ENCODE measurements at places on chromosomes 3 and 15. TPM values are rescaled to one million over a fixed set of nuclear protein-coding genes. Genes with fewer than 3 reads are reported as not detected.

The IL16 gene
- 9.9 TPM for total RNA-seq

The SLC9C1 gene
- not detected for total RNA-seq

The SNTN gene
- total RNA-seq = not detected

The FBXW12 gene
- total RNA-seq = 0.33 TPM

The SLC15A2 gene
- 2.0 TPM for total RNA-seq

The MME gene
- 2.1 TPM for total RNA-seq

The ACY1 gene
- total RNA-seq = 13.8 TPM

The COL7A1 gene
- 9.6 TPM for total RNA-seq

The TUSC7 gene
- not detected for total RNA-seq

The SIDT1 gene
- total RNA-seq = 2.2 TPM

The MAP3K13 gene
- total RNA-seq = 20.8 TPM

The CACNA2D3 gene
- 3.1 TPM for total RNA-seq

The KLHL24 gene
- total RNA-seq = 107 TPM

The MAP2K5 gene
- total RNA-seq = 4.0 TPM

The SNURF gene
- 31.3 TPM for total RNA-seq

The C3orf22 gene
- total RNA-seq = not detected

The CCDC13 gene
- total RNA-seq = 1.4 TPM

The ADGRG7 gene
- total RNA-seq = not detected

The KBTBD13 gene
- 0.07 TPM for total RNA-seq

The PATL2 gene
- 1.3 TPM for total RNA-seq

The LAMB2 gene
- total RNA-seq = 464 TPM

The PP2D1 gene
- total RNA-seq = not detected

The KPNA4 gene
- total RNA-seq = 20.8 TPM

The SLC38A3 gene
- total RNA-seq = 3.0 TPM

The TRIM42 gene
- total RNA-seq = not detected

The SLC6A6 gene
- total RNA-seq = 32.5 TPM

The NANOGP8 gene
- total RNA-seq = 1.0 TPM

The TM2D3 gene
- 51.4 TPM for total RNA-seq

The ZNF621 gene
- 17.6 TPM for total RNA-seq

The HHATL gene
- total RNA-seq = 1.3 TPM

The AQP9 gene
- total RNA-seq = 0.86 TPM

The TMEM207 gene
- total RNA-seq = not detected

The KNL1 gene
- 0.48 TPM for total RNA-seq

The TMC3 gene
- not detected for total RNA-seq

The RTP1 gene
- total RNA-seq = not detected

The IQCF5 gene
- total RNA-seq = not detected

The PPARG gene
- total RNA-seq = 31.3 TPM

The PARP15 gene
- total RNA-seq = 0.36 TPM

The ZNF860 gene
- 1.2 TPM for total RNA-seq

Measured in ovary (tissue), 10 donors.